ENCODE measurements at places on chromosomes 3 and 15. TPM values are rescaled to one million over a fixed set of nuclear protein-coding genes. Genes with fewer than 3 reads are reported as not detected.

DNA sequence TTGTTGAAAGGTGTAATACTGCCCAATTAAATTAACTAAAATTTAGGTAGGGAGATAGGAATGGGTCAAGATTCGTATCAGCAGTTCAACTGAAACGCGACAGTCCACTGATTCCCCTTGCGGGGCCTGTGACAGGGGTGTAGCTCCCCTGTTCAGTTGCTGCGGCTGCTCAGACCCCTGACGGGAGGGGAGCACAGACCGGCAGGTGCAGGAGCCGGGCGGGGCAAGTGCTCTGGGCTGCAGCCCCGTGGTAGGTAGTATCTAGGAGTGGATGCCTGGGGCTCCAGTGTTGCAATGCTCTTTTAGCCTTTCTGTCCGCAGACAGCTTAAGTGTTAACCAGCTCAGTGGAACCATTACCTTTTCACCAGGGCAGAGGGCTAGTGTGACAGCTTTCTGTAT lies 164.9 kb downstream of the ROBO2 start:
- no peak for DNase-seq

DNA sequence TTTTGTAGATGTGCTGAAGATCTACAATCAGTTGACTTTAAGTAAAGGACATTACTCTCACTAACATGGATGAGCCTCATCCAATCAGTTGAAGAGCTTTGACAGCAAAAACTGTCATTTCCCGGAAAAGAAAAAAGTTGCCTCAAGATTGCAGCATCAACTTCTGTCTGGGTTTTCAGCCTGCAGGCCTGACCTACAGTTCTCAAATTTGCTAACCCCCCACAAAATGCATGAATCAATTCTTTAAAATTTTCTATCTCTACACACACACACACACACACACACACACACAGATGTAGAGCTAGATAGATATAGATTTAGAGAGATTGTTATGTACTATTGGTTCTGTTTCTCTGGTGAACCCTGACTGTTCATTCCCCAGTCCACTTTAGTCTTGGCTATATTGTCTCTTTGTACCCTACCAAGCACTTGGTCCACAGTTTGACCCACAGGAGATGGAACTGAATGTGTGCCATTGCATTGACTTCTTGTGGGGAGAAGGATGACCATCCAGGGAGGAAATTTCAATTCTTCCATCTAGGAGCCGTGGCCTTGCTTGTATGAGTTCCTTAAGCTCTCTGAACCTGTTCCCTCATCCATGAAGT lies 228.3 kb downstream of the CLSTN2 start:
- DNase-seq = no peak

- peak; percentile 50 for DNase-seq
Observed at GRCh38 chr3:179929091-179929529, 107.6 kb downstream of the PEX5L start.

DNA sequence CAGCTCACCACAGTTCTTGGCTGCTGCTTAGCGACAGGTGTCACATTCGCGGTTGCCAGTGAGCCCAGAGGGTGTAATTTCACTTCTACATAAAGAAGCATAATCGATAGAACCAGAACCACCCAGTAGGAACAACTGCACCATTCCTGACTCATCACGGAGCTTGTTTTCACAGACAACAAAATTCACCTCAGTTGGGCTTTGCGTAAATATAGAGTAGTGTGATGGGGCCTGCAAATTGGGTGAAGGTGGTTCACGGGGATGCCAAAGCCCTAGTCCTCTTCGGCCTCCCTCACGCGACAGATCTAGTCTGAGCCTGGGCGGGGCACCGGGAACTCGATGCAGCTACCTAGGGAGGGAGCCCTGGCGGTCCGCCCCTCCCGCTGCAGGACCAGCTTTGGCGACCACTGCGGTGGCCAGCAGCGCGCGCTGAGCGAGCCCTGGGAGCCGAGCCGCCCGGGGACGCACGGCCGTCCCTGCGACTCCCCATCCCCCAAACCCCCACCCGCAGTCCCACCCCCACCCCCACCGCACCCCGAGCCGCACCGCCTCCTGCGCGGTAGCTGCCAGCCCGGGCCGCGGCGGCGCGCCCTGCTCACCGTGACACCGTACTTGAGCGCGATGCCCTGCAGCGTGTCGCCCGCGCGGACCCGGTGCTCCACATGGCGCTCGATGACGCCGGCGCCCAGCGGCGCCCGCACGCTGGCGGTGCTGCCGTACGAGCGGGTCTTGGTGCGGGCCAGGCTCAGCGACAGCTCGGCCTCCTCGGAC lies 519 bp downstream of the LYSMD2 start:
- no peak for DNase-seq

DNA sequence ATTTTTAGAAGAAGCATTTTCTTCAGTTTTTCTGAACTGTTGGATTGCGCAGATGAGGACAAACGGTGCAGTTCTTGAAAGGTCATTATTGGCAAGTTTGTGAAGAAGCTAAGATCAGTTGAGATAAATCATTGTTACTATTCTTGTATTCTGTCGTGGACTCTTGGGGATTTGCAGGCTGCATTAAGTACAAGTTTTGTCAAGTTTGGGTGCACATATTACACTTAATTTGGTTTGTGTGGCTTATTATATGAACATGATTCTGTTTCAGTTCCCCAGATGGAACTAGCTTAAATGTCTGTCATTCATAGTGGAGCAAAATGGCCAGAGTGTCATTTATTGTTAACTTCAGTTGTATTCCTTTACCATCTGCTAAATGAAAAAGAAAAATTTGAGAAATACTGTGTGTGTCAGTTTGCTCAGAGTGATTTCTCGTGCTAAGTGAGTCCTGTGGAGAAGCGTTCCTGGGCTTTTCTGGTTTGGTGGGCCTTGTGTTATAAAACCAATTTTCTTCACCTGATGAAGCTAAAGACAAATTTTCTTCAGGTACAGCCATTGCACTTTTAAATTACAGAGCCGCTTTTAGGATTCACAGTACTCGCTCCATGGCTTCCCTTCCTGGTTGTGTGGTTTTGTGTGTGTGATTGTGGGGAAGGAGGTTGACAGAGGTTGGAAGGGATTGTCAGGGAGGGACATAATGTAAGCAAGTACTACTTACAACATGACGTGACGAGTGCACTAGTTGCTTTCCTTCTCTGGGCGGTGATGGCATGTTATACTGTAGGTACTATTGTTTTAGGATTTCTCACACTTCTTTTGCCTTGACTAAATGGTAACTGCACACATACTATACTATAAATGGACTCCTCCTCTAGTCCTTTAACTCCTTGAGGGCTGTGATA lies 1.7 kb downstream of the AKAP13 start:
- DNase-seq = no peak

- DNase-seq = no peak
Observed at GRCh38 chr15:43886558-43886957, 59.8 kb downstream of the WDR76 start.

DNA sequence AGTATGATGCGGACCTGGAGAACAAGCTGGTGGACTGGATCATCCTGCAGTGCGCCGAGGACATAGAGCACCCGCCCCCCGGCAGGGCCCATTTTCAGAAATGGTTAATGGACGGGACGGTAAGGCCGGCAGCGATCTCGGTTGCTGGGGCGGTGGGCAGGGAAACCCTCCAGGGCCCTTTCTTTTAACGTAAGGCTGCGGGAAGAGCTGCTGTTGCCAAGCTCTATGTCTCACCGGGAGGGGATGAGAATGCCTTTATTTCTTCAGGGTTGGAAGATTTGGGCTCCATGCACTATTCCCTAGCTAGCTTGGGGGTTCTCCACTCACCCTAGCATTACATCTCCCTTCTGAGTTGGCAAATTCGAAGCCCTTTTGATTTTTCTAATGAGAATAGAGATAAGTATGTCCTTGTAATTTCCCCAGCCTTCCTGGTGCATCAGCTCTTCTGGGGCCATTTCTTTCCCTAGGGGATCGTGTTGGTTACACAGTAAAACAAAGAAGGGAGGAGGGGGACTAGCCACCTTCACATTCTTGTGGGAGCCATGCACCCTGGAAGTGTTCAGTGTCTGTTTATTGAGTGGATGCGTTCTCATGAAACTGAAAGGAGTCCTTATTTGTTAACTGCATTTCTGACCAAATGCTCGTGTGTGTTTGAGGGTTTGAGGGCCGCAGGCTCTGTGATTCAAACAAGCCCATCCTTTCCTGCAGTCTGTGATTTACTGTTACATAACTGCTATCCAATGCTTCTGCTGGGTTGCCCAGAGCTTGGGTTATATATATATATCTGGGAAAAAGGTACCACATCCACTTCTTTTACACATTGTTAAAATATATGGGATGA lies 982 bp downstream of the TAGLN3 start:
- DNase-seq = no peak

CFAP20DC gene
- polyA plus RNA-seq = 5.4 TPM

GRCh38 chr3:122984650-122985049 lies 42.9 kb downstream of the SEMA5B start:
- no peak for DNase-seq

GRCh38 chr15:31605467-31605931 lies 278.9 kb downstream of the KLF13 start:
- no peak for DNase-seq

GRCh38 chr3:108818404-108818803 lies 4.2 kb upstream of the TRAT1 start:
- DNase-seq = no peak

DNA sequence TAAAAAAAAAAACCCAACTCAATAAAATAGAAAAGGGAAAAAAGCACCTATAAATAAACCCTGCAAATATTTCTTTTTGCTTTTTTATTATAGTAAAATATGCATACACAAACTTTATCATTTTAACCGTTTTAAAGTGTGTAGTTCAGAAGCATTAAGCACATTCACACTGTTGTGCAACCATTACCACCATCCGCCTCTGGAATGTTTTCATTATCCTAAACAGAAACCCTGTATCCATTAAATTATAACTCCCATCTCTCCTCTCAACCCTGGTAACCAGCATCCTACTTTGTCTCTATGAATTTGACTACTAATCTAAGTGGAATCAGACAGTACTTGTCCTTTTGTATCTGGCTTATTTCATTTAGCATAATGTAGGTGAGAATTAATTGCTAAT lies 15.0 kb downstream of the CDCP1 start:
- DNase-seq = no peak

DNA sequence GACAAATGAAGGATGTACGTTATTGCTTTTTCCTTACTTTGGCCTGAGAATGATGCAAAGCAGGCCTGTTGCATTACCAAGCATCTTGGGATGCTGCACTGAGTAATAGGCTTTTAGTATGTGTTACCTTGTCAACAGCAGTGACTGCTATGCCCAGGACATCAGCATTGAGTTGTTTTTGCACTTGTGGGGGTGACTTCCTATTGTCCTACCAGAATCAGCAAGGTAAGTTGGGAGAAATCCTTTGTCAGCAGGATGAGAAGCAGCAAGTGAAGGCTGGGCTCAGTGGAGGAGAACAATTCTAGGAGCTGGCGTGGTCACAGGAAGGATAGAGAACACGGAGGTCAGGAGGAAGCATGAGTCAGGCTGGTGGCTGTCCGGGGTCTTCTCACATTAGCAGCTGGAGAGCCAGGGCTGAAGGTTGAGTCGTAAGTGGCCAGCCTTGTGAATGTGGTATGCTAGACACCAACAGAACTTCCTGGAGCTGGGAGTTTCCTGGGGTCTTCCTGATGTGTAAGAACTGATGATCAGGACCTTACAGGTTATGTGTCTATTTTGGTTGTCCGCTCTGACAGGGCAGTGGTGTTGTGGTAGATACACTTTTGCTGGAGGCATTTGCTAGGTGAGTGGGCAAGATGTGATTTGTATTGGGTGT lies 142.7 kb downstream of the FNDC3B start:
- no peak for DNase-seq

DNA sequence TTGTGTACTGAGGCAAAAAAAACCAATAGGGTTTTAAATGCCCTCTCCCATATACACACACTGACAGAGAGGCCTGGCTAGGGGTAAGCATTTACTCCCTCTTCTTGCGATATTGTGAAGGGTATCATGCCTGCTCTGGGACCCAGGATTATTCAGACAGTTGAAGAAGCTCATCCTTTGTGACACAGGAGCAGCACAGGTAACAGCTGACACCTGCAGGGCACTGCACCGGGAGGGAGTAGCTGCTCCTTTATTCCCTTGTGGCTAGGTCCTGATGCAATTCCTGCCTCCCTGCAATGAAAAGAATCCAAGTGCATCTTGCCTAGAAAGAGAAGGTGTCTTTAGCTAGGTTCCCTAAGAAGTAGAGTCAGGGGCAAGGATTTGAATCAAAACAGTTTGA lies 23.4 kb downstream of the POMGNT2 start:
- no peak for DNase-seq

DNA sequence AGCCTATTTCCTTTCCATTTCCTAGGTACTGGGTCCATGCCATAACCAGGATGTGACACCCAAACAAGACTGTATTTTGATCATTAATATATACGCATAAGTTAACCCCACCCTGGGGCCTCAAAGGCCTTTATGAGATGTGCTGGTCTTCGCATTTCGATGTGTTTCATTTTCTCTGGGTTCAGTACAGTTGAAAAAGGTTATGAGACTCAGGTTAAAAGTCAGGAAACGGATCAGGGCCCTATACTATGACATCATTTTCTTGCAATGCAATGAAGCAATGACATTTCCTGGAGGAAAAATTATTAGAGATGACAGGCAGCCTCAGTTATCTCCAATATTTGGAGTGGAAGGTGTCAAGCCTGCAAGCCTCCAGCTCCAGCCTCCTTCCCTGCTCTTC lies 31.7 kb downstream of the TMEM212 start:
- DNase-seq = no peak

DNA sequence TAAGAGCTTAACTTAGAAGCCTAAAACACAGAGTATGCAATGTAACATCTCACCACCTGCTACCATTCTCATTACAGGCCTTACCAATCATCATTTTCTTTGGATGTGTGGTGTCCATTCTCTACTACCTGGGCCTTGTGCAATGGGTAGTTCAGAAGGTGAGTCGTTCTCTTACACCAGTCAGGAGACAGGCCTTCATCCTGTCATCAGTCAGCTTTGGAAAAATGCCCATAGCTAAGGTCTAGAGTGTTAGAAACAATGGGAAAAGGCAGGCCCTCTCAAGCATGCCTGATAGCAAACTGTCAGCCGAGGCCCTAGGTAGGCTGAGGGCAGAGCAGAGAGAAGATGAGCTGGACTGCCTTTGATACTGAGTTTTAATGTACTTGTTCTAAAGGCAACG lies 13.5 kb downstream of the SLC28A2 start:
- no peak for DNase-seq

DNA sequence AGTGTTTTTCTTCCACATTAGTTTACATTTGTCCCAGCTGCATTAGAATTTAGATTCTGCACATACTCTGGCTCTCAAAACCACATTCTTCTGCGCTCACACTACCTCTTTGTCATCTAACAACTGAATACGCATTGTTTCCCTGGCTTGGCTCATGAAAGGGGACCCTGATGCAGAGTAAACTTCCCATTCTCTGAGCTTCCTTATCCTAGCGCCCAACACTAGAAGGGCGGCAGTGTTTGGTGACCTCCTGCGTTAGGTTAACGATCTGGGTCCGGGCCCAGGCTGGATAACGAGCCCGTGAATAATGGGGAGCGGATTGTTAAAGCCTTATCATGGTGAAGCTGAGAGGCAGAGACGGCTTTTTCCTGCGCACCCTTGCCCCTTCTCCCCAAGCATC lies 63.9 kb downstream of the ETV5 start:
- DNase-seq = no peak

Measured in left kidney (tissue), 8 donors.